Stimulated activated CD8-positive, alpha-beta memory T cell treated with anti-CD3 and anti-CD28 coated beads, Interleukin-4, amount 100 ng/mL, for 4 hours (primary cell): ENCODE measurements at places on chromosomes 4 and X.

DNA sequence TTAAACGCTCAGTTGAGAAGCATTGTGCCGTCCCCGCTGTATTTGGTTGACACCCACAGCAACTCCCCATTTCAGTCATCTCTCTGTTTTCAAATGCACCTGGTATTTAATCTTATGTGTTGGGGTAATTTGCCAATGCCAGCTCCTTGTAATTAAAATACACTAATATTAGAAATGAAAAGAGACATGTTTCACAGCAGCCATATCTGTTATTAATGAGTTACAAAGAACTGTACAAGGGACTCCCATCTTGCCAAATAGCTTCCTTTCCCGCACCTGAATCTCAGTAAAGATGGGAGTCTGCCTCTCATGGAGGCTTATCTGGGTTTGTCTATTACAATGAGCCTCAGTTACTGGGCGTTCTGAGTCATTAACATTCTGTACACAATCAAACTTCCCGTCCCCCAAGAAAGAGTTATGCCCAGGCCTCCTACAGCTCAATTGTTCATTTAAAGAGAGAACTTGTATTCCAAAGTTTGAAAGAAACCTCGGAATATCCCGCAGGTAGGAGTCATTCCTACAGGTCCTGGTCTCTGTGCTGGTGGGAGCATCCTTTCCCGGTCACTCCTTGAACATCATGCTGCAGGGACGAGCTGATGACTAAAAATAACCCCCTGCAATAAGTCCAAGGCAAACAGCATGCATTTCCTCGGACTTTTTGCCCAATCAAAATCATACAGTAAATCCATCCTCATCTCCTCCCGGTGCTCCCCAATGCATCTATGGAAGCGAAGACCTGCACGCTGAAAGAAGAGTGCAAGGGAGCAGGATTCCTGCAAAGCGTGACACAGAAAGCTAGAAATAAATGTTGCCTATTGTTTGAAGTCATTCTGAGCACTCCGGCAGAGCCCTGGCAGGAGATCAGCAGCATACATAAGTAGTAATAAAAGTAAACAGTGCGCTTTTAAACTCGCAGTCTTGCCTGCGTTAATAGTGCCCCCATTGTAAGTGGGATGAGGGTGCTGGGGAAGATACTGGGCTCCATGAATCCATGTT lies 926 bp downstream of the NDP start:
- DNase-seq: no peak

- no peak for DNase-seq
These were observed 12.4 kb downstream of the CTSO start for GRCh38 chr4:155941085-155941790.

DNA sequence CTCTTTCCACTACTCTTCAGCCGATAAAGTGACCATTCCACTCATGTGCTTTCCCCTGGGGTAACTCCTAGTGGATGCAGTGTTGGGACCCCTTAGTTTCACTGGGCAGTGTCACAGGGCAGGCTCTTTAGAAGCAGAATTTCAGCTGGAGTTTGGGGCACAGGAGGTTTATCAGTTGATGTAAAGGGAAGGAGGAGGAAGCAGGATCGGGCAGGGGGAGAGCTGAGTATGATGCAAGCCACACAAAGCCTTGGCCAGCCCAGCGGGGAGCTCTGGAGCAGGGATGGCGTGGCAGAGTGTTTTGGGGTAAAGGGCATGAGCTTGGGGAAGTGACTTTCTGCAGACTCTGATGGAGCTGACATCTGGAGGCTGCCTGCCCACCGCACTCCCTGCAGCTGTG lies 19.3 kb downstream of the WDR13 start:
- no peak for DNase-seq

DNA sequence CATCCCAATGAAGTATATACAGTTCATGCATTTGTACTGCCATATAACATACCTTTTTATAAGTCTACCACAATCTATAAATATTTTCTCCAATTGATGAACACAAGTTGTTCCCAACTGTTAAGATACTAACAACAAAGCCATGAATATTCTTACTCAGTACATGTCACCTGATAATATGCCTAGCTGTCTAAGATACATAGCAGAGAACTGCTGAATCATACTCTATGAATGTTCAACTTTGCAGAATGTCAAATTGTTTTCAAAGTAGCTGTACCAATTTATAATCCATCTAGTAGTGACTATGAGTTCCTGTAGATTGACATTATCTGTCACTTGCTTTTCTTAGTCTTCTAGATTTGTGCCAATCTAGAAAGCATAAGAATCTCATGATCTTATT lies 84.9 kb downstream of the RAB28 start:
- DNase-seq: no peak

GRCh38 chr4:78584863-78585547 lies 33.4 kb downstream of the ANXA3 start:
- DNase-seq: no peak

DNA sequence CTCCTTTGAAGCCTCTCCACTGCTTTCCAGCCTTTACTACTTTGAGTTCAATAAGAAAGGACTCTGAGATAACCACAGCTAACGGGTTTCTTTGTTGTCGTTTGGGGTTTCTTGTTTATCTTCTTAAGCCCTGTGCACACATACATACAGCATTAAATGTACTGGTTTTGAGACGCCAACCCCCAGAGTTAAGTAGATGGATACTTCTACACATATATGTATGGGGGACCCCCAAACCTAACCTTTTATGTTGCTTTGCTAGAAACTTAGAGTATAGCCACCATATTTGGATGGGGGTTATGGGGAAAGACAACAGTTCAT lies 697 bp downstream of the CEP135 start:
- no peak for DNase-seq

DNA sequence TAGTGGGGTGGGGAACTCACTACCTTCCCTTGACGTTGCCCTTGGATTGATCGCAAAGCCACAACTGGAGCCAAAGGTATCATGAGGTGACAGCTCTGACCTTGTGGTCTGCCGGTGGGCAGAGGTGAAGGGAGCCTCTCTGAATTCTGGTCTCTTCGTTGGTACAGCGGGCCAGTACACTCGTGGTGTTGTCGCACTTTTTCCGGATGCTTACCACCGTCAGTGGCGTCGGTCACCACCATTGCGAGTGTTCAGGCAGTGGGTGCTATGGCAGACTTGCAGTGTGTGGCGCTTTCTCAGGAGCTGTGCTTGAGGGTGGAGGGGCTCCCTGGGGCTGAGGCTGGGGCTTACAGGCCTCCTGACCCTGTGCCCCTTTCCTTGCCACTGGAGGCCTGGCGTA lies 5.2 kb upstream of the GRPEL1 start:
- no peak for DNase-seq

- no peak for DNase-seq
These were observed 193.8 kb downstream of the BCOR start for GRCh38 chrX:39903937-39904336.

DNA sequence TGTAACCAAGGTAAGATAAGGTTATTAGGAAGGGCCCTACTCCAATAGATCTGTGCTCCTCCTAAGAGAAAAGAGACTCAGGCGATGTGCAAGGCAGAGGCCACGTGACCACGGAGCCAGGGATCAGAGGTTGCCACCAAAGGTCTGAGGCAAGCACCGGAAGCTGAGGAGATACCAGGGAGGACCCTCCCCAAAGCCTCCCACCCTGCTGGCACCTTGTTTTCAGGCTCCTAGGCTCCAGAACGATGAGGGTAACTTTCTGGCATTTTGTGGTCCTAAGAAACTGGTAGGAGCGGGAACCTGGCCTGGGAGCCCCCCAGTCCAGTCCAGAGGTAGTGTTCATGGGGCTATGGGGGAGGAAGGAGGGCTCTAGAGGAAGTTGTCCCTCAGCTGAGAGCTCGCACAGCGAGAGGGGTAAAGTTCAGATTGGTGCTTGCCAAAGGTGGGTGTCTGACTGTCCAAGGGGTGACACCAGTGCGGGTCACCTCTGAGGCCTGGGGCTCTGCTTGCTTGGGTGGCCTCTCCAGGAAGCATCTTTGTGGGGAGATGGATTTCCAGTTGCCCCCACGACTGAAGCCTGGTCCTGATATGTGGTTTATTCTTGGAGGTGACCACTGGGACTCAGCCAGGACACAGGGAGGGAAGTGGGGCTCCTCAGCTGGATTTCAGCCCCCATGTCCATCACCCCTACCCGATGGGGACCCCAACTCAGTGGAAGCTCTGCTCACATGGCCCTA lies 7.5 kb upstream of the LETM1 start:
- DNase-seq: no peak

DNA sequence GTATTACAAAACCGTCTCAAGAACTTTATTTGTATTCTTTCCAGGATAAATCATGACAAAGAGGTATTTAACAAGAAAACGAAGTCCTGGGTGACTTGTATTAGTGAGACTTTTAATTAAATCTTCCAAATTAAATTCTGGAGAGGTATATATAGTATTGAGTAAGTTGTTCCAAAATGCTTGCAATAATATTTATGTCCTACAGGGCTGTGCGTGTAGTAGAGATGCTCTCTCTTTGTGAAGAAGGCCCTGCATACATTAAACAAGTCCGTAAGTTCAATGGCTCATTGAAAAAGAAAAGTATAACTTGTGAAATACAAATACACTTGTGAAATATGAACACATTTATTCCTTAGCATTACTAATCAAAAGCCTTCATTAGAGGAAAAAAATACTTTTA lies 211.4 kb downstream of the ARHGAP24 start:
- DNase-seq: no peak

DNA sequence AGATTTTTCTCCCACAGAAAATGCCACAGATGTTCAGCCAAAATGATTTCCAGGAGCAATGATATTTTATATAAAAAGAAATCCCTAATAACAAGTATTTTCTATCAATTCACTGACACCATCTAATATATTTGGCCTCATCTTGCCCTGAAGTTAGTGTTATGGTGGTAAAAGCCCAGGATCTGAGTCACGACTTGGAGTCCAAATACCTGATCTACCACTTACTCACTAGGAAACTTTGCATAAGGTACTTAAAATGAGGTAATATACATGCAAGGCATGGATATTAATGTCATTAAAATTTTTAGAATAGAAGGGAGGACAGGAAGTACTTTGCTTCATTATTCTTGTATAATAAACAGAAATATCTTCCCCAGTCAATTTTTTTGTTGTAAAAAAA lies 16.3 kb downstream of the PPP3CA start:
- no peak for DNase-seq

- DNase-seq: no peak
These were observed 642.9 kb downstream of the STPG2 start for GRCh38 chr4:97500423-97500822.

DNA sequence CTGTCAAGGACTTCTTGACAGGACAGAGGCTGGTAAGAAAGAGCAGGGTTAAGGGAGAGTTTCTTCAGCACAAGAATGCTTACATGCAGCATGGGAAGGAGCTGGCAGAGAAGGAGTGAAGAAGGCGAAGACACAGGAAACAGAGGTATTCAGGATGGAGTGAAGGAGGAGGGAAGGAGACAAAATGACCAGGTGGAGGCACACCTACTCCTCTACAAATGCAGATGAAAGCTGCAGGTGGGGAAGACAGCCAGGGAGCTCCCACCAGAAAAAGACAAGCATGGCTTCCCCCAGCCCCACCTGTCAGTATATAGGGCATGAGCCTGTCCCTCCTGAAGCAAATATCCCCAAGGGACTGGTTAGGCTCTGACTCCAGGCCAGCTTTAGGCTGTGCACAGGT lies 29.6 kb upstream of the NKRF start:
- no peak for DNase-seq

- DNase-seq: peak; percentile 17
These were observed 802 bp downstream of the BMP2K start for GRCh38 chr4:78776729-78777575.

DNA sequence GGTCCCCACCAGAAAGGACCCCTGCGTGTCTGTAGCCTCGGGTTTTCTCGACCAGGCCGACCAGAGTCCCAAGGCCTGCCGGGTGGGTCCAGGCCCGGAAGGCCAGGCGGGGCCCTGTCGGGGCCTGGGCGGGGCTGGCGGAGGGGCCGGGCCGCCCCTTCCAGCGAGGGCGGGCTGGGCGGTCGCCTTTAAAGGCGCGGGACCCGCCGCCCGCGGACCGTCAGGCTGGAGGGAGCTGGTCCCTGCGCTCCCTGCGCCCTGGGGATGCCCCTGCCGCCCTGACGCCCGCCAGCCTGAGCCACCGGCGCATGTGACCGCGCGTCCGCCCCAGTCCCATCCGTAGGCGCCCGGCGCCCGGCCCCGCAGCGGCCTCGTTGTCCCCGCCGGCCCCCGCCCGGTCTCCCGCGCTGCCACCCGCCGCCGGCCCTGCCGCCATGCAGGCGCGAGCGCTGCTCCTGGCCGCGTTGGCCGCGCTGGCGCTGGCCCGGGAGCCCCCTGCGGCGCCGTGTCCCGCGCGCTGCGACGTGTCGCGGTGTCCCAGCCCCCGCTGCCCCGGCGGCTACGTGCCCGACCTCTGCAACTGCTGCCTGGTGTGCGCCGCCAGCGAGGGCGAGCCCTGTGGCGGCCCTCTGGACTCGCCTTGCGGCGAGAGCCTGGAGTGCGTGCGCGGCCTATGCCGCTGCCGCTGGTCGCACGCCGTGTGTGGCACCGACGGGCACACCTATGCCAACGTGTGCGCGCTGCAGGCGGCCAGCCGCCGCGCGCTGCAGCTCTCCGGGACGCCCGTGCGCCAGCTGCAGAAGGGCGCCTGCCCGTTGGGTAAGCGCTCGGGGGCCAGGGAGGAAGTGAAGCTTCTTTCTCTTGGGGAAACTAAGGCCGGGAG lies at the start of gene HTRA3:
TSS of gene HTRA3 (plus strand) at position 220 of the 883 bp plus-strand sequence. CDS start at position 435, 215 bp downstream.
- no peak for DNase-seq

GRCh38 chr4:75643651-75644050 lies 13.3 kb upstream of the CDKL2 start:
- DNase-seq: no peak

GRCh38 chrX:53317365-53318069 lies 36.1 kb upstream of the IQSEC2 start:
- DNase-seq: peak; percentile 49

DNA sequence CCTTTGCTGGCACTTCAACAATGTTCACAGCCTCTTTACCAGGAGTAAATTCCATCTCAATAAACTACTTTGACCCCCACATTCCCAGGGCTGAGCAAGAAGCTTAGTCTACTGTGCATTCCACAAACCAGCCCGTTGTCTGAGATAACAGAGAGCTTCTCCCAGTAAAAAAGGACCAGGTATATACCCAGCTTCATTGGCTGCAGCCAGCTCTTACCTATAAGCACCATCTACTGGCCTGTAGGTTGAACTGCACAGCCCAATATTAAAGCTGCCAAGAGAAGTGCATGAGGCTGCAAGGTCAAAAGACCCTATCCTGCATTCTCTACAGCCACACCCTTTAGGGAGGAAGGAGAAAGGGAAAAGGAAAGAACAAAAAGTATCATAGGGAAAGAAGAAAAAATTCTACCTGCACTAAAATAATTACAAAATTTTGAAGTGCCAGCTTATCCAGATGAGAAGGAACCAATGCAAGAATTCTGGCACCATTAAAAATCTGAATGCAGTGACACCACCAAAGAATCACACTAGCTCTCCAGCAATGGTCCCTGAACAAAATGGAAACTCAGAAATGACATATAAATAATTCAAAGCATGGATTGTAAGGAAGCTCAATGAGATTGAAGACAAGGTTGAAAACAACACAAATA lies 45.7 kb upstream of the INTU start:
- no peak for DNase-seq

DNA sequence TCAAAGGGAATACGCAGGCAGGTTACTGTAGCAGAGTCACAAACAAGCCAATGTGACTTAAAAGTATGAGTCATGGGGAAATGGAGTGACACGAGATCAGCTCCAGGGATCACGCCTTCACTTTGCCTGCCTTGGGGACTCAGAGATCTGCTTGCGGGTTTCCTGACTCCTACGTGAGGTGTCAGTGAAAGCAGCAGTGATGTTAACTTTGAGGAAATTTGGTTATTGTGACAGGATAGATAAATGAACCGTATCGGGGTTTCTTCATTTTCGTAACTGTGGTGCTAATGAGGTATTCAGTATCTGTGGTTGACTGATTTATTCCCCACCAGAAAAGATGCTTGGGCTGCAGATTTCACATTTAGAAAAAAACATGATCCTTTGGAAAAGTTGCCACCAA lies 383.3 kb upstream of the ZFP42 start:
- DNase-seq: no peak

GRCh38 chrX:12751887-12752286 lies 39.3 kb upstream of the PRPS2 start:
- no peak for DNase-seq
